ENCODE measurements at places on chromosomes 16 and 17. TPM values are rescaled to one million over a fixed set of nuclear protein-coding genes. Genes with fewer than 3 reads are reported as not detected.

The SMIM22 gene
- total RNA-seq = not detected

The C16orf92 gene
- not detected for total RNA-seq

The CCR7 gene
- total RNA-seq = 170 TPM

The ADAP2 gene
- 1.1 TPM for total RNA-seq

The SRCIN1 gene
- total RNA-seq = not detected

The MTSS2 gene
- total RNA-seq = 15.4 TPM

Measured in CD4-positive, alpha-beta T cell (primary cell).